ENCODE measurements at places on chromosomes 2 and 18.

DNA sequence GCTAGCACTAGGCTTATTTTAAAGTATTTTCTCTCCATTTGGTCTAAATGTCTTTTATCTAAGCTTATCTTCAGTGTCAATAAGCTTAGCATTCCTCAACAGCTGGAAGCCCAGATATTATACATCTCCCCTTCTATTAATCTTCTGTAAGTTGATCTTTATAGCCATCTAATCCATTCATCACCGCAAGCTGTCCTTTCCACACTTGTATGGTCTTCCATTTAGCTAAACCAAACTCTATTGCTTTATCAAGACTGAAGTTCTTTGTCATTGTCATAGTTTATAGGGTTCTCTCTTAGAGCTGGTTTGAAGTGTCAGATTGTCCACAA is 101.3 kb upstream of the GPR45 start:
- DNase-seq = no peak

DNA sequence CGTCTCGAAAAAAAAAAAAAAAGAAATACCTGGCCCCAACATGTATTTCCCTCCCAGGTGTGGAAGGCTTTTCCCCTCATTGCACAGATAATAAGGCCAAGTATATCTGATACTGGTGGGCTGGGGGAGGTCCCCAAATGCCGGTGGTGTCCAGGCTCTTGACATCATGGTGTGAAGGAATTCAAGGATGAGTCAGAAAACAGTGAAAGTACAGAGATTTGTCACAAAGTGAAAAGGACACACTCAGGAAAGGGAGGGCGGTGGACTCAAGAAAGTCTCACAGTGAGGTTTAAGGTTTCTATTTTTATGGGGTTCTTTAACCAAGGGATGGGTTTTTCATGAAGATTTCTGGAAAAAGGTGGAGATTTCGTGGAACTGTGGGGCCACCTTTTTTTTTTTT is 37.8 kb upstream of the FZD5 start:
- DNase-seq = no peak

GRCh38 chr2:121849236-121849635 is 93.8 kb downstream of the TSN start:
- no peak for DNase-seq

DNA sequence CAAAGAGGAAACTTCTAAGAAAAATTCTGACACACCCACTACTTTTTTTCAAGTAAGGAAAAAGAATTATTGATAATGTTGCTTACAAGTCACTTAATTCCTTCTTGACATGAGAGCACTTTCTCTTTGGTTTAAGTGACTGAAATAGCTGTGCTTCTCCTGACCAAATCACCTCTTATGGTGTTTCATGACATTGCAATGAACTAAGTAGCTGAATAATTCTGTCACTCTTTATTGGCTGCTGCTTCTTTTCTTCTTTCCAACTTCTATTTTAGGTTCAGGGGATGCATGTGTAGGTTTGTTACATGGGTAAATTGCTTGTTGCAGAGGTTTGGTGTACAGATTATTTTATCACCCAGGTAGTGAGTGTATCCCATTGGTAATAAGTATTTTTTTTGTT is 447.6 kb upstream of the NETO1 start:
- DNase-seq = no peak

GRCh38 chr2:30105556-30105955 is 41.3 kb upstream of the YPEL5 start:
- no peak for DNase-seq

- DNase-seq = no peak
Observed at GRCh38 chr2:53636596-53636995, 131.0 kb upstream of the CHAC2 start.

DNA sequence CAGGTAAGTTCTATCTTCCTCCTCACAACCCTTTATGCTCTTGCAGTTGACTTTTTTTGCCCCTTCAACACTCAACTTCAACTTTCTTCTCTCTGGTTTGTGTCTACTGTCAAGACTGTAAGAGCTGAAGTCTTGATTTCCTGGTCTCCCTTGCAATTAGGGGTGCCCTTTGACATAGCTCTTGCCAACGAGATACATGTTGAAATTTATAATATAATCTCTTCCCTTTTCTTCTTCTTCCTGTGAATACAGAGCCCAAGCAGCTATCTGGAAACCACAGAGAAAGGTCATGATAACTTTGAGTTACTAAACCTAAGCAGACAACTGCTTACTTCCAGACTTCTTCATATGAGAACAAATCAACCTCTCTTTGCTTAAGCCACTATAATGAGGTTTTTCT is 163.5 kb downstream of the MC4R start:
- no peak for DNase-seq

- no peak for DNase-seq
Observed at GRCh38 chr2:33583194-33583938, 15.7 kb downstream of the FAM98A start.

DNA sequence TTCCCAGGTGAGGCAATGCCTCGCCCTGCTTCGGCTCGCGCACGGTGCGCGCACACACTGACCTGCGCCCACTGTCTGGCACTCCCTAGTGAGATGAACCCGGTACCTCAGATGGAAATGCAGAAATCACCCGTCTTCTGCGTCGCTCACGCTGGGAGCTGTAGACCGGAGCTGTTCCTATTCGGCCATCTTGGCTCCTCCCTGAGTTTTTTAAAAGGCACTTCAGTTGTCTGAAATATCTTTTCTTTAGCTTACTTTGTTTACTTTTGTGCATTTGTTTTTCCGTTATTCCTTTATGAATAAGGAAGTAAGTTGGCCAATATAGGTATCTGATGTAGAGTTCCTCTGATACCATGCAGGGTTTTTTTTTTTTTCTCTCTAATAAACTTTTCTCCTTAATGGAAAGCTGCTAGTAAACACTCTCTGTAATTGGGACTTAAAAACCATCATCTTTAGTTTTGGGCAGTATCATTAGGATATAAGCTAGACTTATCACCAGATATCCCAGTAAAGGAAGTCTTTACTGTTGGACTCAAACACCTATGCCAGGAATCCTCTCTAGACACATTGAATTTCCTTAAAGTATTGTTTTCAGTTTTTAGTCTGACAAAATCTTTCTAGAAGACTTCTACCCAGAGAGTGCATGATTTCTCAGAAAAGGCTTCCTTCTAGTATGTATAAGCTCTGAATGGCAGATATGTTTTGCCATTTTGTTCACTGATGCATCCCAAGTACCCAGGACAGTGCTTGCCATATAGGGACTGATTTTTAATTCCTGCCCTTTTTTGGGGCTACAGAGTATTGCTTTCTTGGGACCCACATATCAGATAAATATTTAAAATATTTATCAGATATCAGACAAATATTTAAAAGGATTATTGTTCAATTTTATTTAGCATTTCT is 35.8 kb upstream of the DYSF start:
- DNase-seq = no peak

- no peak for DNase-seq
Observed at GRCh38 chr18:59733421-59733820, 36.2 kb upstream of the CCBE1 start.

- DNase-seq = no peak
Observed at GRCh38 chr2:179646862-179647587, 214.4 kb downstream of the ZNF385B start.

GRCh38 chr2:38178556-38179419 is 102.8 kb upstream of the CYP1B1 start:
- DNase-seq = peak; percentile 31

- no peak for DNase-seq
Observed at GRCh38 chr2:3490191-3491170, 28.9 kb downstream of the ADI1 start.

DNA sequence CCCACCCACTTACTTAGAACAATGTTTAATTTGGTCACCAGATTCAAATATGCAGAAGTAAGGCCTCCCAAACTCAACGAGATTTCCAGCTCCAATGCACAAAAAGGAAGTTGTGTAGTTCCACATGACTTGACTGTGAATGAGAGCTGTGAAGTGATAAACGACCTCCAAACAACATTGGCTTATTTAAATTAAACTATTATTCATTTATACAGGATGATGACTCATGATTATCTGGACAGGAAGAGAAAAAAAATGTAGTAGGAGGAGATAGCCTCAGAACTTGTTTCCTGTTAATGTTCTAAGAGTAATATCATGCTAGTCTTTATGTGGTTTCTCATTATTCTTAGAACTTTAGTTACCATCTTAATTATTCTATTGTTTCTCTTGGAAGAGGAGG is 237.3 kb downstream of the C1D start:
- DNase-seq = no peak

- DNase-seq = no peak
Observed at GRCh38 chr2:64637000-64637635, 16.6 kb downstream of the SERTAD2 start.

- no peak for DNase-seq
Observed at GRCh38 chr2:59538398-59538911, 1015.0 kb downstream of the BCL11A start.

DNA sequence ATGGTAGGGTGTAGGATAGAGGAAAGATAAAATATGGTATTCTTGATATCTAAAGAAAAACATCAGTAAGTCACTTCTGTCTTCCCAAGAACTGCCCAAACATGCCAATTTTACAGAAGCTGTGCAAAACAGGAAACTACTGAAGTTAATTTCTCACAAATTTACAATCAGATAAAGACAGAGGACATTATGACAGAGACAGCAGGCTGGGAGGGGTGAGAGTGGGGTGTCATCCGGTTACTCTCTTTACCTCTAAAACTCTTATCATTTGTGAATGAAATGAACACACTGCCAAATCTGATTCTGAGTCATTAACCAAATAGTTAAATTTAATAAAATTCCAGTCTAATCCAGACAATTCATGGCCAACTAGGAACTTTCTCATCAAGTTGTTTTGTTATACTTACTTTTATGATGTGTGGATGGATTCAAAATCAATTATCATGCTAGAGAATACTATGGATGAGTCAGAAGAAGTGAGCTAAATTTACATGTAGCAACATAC is 323.2 kb upstream of the MEX3C start:
- DNase-seq = no peak

DNA sequence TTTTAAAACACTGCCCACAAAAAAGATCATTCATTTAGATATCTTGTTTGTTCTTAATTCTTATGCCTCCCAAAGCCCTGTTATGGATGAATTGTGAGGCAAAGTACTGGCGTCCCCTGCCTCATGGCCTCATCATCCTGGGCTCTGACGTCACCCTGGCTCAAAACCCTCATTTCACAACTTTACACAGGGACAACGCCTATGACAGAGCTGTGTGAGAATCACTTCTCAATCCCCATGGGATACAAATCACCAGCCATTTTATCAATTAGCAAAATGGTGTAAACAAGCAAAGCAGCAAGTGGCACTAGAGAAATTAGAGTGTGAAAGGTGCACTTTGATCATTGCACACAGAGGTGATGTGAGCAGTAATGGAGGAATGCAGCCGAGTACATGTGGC is 16.6 kb downstream of the FHOD3 start:
- DNase-seq = no peak

DNA sequence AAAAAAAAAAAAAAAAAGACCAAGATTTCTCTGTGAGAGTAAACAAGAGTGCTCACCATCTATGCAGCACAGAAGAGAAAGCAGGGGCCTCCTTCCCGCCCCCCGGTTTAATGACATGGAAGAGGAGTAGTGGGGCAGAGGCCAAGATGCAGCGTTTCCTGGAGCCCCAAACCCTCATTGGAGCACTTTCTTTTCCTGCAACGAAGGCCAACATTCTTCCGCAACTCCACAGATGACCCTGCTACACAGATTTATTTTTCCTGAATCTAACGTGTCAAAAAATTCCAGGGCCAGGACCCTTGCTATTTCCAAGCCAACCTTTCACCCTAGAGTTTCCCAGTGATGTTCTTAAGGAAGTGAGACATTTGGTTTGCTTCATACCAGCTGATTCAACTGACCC is 189.6 kb downstream of the MIB1 start:
- no peak for DNase-seq

DNA sequence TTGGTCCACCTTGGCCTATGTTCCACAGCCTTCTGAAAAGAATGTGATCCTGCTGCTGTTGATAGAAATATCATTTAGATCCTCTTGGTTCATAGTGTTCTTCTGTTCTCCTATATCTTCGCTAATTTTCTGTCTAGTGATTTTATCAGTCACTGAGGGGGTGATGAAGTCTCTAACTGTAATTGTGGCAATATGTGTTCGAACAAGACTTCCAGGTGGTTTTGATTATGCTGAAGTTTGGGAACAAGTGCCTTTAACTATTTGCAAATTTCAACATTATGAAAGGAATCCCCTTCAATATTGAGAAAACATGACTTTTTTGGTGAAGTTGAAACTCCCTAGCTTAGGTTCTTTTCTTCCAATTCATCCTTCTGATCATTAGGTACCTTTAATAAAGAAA is 140.4 kb downstream of the MTX2 start:
- no peak for DNase-seq

GRCh38 chr2:204971206-204971907 is 426.1 kb downstream of the PARD3B start:
- no peak for DNase-seq

DNA sequence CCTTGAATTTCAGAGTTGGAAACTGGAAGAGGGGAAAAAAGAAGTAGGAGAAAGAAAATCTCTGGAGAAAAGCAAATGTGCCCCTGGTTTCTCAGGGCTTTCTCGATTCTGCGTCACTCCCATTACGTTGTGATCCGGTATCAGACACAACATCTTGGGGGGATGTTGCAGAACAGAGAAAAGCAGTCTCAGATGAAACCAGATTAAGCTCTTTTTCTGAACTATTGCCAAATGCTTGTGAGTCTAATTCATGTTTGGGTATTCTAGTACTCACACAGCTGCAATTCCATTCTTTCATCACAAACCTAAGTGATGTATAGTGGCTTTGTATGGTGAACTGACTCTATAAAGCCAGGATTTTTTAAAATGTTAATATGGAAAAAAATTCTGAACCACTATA is 233.2 kb downstream of the TCF4 start:
- peak; percentile 62 for DNase-seq

GRCh38 chr2:172208791-172209325 is 106.2 kb upstream of the DLX2 start:
- peak; percentile 14 for DNase-seq

DNA sequence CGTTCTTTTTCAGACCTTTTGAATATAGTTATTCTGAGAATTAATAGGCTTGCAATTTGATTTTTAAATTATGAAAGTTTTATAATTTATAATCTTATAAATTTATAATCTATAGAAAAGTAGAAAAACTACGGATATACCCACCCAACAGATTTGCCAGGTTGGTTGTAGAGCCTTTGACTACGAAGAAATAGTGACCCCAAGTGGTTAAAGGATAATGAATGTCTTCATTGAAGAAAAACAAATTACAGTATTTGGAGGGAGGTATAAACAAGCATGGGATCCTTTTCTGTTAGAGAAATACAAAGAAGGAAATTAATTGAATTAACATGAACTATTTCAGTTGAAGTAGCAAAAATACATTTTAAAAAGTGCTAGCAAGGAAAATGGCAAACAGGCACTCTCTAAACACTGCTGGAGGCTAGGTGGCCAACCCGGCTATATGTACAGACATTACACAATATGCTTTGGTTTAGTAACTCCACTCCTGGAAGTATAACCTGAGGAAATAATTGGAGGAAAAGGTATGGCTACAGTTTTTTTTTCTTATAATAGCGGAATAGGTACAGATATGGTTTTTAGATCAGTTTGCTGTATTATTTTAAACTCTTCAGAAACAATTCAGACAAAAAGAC is 110.9 kb downstream of the MIB1 start:
- no peak for DNase-seq
